ENCODE measurements at places on chromosomes 4 and X. TPM values are rescaled to one million over a fixed set of nuclear protein-coding genes. Genes with fewer than 3 reads are reported as not detected.

DNA sequence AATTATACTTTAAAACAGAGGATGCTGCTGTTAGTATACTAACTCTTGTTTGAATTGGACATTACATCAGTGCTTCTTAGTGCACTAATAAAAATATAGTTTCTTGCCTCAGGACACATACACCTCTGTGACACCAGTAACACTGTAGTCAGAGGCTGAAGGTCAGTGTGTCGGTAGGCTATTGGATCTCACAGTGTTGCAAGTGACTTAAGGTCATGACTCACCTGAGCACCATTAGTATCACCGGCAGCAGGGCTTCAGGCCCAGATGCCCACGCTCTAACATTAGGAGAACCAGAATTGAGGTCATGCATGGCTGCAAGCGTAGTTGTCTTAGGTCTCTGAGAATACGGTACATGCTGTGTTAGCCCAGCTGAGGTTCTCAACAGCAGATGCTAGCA is 15.2 kb downstream of the ETDC start:
- no peak for DNase-seq

PABPC1L2B gene
- not detected for polyA plus RNA-seq

DNA sequence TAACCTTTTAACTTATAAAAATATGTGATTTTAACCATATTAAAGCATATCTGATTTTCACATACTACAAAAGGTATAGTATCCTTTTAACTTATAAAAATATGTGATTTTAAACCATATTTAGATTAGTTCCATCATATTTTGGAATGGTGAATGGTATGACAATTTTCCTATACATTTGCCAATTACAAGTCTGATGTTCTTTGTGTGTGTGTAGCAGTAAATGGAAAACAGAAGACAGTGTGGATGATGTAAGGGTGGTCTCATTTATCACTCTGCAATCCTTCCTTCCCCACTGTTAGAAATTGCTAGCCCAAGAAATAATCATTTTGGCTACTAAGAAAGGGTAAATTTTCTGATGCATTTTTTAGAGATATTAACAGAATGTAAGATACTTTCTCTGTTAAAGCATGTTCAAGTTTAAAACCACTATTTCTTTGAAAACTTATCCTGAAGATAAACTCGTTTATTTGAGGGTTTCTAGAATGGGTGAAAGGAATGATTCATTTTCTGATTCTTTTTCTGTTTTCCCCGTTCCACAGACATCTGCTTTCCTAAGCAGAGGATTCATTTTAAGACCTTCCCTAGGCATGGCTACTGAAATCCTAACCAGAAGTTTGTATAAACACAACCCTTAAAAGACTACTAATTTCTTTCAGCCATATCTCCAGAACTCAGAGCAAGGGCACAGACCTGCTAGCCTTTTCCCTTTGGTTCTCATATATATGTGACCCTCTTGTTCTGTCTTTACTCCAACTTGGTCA is 21.0 kb downstream of the NUDT6 start:
- no peak for DNase-seq

MAP3K15 gene
- polyA plus RNA-seq, result 4.9 TPM

- DNase-seq, result peak; percentile 25
Measured at GRCh38 chrX:22699581-22700091, 300.1 kb upstream of the DDX53 start.

DNA sequence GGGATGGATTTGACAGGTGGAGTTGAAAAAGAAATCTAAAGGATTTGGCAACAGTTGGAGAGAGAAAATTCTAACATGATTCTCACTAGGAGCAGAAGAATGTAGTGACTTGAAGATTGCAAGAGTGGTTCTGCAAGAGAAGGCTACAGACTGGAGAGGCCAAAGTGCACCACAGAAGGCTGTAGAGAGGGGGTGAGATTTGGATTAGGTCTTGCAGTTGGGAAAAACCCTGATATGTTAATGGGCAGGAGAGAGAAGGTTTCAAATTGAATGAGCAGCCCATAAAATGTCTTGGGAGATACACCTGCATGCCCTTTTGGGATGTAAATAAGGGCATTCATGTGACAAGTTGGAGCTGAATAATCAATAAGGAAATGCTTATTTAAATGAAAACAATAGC is 14.7 kb upstream of the VEGFD start:
- no peak for DNase-seq

DNA sequence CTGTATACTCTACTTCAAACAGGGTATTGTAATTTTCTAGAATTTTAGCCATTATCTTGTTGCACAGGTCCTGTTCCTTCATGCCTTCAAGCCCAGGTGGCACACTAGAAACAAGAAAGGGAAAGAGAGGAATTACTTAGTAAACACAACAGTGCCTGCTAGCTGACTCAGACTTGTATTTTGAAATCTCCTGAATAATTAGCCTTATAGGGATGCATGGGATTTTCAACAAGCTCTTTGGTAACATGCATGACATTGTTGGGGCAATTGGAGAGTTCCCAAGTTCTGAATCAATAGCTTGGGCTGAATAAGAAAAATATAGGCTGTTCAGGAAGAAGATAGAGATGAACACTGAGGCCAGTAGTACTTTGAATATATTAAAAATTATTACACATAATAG is 118.8 kb downstream of the FAM13A start:
- DNase-seq, result no peak

GRCh38 chr4:73836373-73837279 is at the start of gene CXCL6:
Gene CXCL6, plus strand, starts transcription at chr4:73836678. Its CDS starts 73 bp downstream, at chr4:73836751.
- no peak for DNase-seq

DNA sequence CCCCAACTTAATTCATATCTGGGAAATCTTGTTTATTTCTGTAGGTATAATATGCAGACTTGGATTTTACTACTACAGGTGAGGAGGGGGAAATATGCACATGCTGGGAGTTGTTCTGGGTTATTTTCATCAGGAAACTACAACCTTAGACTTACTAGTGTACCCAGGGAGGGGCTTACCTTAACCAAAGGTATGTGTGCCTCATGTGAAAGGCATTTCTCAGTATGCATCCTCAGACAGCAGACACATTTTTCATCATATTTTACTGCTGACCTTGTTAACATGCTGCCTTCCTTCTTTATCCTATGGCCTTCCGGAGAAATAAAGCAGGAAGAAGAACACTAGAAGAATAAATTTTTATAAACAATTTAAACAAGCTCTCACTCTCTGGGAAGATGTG is 214.9 kb downstream of the SPANXN4 start:
- DNase-seq, result no peak

DNA sequence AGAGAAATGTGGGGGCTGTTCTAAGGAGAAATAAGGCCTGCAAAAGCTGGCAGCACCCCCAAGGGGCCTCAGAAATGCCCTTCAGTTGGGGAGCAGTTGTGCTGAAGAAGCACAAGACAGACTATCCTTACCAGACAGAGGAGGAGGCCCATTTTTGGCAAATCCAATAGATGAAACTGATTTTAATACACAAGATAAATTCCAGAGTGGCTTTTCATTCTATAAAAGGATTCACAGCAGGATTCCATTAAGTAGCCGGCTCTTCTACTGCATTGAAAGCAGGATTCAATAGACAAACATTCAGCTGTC is 8.1 kb downstream of the SEPTIN6 start:
- DNase-seq, result no peak
